ENCODE measurements at places on chromosomes 1 and 21.

GRCh38 chr1:183251101-183251958 lies 65.3 kb downstream of the LAMC2 start:
- DNase-seq, result no peak

GRCh38 chr1:172472495-172472894 lies 28.6 kb upstream of the PIGC start:
- no peak for DNase-seq

DNA sequence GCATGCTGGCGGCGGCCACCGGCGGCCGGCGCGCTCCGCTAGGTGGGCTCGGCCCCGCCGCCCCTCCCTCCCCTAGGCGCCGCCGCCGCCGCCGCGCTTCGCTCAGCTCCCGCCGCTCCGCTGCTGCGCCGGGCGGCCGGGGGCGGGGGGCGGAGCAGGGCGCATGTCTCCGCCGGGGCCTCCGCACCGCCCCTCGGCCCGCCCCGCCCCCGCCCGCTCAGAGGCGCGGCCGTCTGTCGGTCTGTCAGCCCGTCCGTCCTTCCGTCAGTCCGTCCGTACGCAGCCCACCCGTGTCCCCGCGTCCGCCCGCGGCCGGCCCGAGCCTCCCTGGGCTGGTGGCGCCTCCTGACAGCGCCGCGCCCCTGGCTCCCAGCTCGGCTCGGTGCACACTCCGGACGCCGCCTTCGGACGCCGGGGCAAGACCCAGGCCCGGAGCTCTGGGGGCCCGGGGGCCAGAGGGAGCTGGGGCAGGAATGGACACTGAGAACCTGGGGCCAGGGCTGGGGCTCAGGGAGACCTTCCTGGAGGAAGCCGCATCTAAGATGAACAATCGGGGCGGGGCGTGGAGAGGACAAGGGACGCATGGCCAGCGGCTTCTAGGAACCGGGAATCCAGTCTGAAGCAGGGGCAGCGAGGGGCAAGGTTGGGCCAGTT lies at the start of gene GPR153:
Gene GPR153, minus strand, starts transcription at position 138 of the 654 bp plus-strand sequence. CDS start 6,193 bp downstream, outside the sequence.
- DNase-seq, result no peak

DNA sequence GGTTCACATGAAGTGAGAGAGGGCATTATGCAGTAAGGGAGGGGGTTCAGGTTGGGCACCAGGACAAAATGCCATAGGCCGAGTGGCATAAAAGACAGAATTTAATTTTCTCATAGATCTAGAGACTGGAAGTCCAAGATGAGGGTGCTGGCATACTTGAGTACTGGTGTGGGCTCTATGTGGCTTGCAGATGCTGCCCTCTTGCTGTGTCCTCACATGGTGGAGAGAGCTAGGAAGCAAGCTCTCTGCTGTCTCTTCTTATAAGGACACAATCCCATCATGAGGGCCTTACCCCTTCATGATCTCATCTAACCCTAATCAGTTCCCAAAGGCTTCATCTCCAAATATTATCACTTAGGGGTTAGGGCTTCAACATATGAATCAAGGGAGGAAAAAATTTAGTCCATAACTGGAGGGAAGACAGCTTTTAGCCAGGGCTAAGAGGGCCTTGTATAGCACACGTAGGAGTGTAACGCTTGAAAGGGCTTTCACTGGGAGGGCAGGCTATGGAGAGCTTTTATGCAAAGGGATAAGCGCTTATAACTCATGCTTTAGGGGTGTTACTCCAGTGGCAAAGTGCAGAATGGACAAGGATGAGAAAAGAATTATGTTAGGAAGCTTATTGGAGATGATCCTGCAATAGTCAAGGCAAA lies 64.5 kb downstream of the PLPPR5 start:
- no peak for DNase-seq

DNA sequence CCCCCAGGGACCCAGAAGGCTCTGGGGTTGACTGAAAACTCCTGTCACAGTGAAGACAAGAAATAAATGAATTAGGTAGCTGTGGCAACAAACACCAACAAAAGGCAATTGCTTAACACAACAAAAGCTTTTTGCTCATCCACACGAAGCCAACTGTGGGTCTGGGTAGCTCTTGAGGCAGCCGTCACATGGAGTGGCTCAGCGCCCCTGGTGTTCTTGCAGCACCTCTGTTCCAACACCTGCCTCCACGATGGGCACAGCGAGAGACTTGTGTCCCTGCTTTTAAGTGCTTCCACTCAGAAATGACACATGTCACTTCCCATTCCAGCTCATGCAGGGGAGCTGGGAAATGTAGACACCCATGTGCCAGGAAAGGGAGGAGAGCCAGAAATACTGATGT lies 364.5 kb upstream of the DUSP10 start:
- no peak for DNase-seq

DNA sequence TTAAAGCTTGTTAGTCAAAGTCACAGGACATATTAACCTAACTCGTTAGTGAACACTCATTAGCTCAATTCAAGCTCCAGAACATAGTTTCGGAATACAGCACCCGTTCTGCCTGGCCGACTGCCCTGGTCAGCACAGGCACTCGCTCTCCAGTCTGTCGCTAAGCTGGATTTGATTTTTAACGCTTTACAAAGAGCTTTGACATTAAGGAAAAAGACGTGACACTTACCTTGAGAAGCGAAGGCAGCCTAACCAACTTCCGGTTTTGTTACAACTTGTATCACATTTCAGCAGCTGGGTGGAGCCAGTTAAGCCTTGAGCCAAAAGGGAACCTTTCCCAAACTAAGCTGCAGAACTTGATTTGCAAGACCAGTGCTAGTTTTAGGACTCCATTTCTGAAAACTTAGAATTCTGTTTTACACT lies at the start of gene FRRS1:
Gene FRRS1, minus strand, starts transcription at position 258 of the 423 bp plus-strand sequence. CDS start 17,867 bp downstream, outside the sequence.
- peak; percentile 24 for DNase-seq

- peak; percentile 80 for DNase-seq
Measured at GRCh38 chr1:27436204-27437159, 44.1 kb downstream of the GPR3 start.

GRCh38 chr1:226268421-226269124 lies 40.4 kb downstream of the LIN9 start:
- DNase-seq, result peak; percentile 5

DNA sequence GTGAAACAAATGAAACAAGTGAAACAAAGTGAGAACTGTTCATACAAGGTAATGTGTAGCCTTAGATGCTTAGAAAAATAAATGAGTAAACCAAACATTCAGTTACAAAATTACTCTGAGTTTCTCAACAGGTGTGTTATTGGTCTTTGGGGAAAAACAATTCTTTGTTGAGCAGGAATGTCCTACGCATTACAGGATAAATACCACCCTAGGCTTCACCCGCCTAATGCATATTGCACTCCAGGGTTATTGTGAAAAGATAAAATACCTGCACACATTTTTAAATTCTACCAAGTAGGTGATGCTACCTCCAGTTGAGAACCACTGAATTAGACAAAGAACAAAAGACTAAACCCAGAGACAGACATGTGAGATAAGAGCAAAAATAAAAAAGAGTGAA lies 72.2 kb downstream of the ADAMTS1 start:
- DNase-seq, result no peak

- no peak for DNase-seq
Measured at GRCh38 chr1:170214117-170215032, 68.6 kb downstream of the NTMT2 start.

DNA sequence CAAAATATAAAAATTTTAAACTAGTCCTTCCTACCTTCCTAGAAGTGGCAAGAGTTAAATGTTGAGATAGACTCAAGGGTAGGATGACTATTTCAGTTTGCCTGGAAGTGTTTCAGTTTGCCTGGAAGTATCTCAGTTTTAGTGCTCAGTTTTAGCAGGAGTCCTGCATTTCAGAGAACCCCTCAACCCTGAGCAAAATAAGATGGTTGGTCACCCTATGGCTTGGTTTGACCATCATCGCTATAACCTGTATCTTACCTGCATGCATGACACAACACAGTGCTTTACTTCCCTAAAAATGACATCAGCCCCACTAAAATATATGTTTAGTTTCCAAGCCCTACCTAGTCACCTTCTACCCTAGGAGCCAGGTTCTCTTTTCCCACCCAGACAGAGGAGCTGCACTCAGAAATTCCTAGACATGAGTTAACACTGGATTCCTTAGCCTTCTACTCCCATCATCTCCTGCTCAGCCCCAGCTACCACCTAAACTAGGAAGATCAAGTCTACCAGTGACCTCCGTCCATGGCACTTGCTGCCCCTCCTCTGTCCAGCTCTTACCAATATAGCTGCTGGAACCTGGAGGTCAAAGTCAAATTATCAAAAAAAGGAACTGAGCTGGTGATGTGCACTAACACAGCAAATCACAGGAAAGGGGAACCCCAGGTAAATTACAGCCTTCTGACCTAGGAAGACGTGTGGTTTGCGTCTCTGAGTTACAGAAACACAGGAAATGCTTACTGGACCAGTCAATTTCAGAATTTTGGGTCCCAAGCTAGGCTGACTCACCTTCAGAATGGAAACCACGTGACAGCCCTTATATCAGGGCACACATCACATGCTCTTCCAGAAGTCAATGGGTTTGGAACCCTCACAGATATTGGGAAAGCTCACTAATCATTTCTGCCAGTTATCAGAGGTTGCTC lies 2.2 kb upstream of the G0S2 start:
- no peak for DNase-seq

GRCh38 chr1:76746206-76746605 lies 121.1 kb upstream of the ST6GALNAC5 start:
- DNase-seq, result no peak

- no peak for DNase-seq
Measured at GRCh38 chr1:14685078-14685477, 86.6 kb downstream of the KAZN start.

- no peak for DNase-seq
Measured at GRCh38 chr1:175494011-175494554, 249.3 kb downstream of the TNR start.

- DNase-seq, result no peak
Measured at GRCh38 chr1:154847891-154848290, 22.2 kb downstream of the KCNN3 start.

DNA sequence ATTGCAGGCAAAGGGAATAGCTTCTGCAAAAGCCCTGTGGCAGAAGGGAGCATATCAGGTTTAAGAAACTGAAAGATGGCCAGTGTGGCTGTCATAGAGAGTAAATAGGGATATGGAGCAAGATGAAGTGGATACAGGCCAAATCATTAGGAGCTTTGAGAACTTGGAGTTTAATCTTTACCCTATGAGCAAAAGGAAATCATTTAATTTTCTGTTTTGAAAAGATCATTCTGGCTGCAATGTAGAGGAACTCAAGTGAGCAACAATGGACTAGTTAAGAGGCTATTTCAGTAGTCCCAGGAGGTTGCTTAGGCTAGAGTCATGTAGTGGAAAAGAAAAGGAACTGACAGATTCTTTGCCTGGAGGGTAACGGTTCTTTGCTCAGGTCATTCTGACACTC lies 47.2 kb downstream of the RAP1A start:
- DNase-seq, result no peak

DNA sequence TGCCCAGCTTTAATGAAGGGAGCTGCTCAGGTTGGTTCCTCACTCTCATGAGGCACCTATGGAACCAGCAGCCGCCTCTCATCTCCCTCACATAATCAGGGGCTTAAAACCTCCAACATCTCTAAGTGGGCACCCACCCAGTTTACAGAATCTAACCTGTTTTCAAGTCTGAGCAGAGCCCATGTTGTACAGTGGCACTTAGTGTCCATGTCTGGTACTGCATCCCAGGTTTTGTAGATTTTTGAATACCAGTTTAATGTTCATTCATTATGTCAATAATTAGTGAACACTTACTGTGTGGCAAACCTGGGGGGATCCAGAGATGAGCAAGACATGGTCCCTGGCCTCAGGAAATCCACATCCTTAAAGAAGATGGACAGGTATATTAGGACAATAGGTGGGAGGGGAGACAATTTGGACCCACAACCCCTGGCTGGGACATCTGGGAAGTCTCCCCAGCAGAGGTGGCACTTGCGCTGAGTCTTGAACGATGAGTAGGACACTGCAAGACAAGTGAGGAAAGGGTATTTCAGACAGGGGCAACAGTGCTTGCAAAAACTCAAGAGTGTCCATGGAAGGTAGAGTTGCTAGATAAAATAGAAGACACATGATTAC lies 83.3 kb downstream of the LACTBL1 start:
- DNase-seq, result peak; percentile 27

DNA sequence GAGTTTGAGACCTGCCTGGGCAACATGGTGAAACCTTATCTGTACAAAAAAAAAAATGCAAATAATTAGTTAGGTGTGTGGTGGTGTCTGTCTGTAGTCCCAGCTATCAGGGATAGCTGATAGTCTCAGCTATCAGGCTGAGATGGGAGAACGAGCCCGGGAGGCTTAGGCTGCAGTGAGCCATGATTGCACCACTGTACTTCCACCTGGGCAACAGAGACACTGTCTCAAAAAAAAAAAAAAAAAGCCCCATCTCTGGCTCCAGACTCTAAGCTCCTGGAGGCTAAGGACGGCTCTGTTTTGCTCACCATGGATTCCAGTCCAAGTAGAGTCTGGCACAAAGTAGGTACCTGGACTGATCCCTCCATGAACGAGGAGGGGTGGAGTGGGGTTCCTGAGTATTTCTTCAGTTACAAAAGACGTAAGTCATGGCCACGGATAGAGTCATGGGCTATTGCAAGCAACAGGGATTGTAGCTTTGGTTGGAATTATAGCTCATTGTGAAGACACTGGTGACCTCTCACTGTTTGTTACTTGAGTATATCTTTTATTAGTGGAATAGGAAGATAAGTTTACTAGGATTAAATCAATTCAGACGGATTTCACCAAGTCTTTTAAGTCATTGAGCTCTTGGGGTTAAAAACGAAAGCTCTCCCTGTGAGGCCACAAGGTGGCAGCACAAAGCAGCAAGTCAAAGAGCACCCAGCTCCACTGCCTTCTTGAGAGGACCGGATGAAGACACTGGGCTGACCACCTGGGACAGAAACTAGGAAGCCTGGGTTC lies 35.6 kb upstream of the TMEM61 start:
- peak; percentile 67 for DNase-seq

GRCh38 chr1:199029401-199029800 lies 390.6 kb downstream of the PTPRC start:
- no peak for DNase-seq

DNA sequence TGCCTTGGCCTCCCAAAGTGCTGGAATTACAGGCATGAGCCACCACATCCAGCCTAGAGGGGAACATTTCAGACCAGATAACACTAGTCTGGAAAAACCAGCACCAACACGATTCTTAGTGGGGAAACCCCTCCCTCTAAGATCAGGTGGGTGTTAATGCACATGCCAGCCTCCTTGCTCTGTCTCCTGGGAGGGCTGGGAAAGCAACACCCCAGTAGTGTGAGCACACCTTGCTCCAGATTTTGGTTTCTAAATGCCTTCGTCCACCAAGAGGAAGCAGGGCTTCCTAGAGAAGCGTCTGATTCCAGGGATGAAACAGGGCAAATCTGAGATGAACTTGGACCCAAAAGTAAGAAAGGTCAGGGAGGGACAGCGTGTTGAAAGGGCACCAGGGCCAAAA lies 2.2 kb upstream of the KRTAP10-4 start:
- no peak for DNase-seq

DNA sequence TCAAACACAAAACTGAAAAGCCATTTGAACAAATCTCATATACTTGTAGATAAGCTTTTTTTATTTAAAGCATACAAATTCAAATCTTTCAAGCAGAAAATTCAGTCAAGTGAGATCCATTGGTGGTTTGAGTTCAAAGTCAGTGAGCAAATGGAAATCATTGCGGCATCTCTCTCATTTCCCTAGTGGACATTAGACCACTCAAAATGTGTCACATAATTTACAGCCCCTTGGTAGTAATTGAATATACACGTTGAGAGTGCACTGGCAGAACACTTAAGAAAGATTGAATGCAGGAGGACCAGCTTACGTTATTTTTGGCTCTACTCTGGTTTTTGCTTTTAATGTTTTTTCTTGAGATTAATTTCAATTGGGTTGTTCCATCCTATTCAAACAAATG lies 633.7 kb downstream of the USP25 start:
- DNase-seq, result no peak

Measured in kidney capillary endothelial cell (primary cell).